Activated naive CD4-positive, alpha-beta T cell treated with anti-CD3 and anti-CD28 coated beads, Interleukin-2, amount 10 ng/mL, durations not matched to agents 7 days and 5 days (primary cell): ENCODE measurements at places on chromosomes 5 and 9.

- H3K27me3 ChIP-seq, result peaks cover 16% of the 10 kb centered on the region
- no peak for DNase-seq
- H3K4me3 ChIP-seq, result no peak overlapping the region
- no peak overlapping the region for H3K27ac ChIP-seq
These were observed 16.3 kb upstream of the PPP2CA start for GRCh38 chr5:134242146-134242545.

GRCh38 chr5:160697281-160697680 is 154.7 kb downstream of the ATP10B start:
- H3K27me3 ChIP-seq, result peaks cover 8% of the 10 kb centered on the region
- no peak overlapping the region for H3K4me3 ChIP-seq
- no peak overlapping the region for H3K27ac ChIP-seq
- DNase-seq, result no peak

- H3K27me3 ChIP-seq, result no peaks in the 10 kb centered on the region
- no peak overlapping the region for H3K27ac ChIP-seq
- H3K4me3 ChIP-seq, result no peak overlapping the region
These were observed 18.0 kb upstream of the DUSP1 start for GRCh38 chr5:172788771-172789686.

GRCh38 chr5:30764704-30765103 is 428.8 kb upstream of the CDH6 start:
- no peak overlapping the region for H3K27ac ChIP-seq
- H3K36me3 ChIP-seq, result no peaks in the 10 kb centered on the region
- H3K4me1 ChIP-seq, result no peaks in the 10 kb centered on the region
- no peaks in the 10 kb centered on the region for H3K27me3 ChIP-seq
- no peak for DNase-seq

DNA sequence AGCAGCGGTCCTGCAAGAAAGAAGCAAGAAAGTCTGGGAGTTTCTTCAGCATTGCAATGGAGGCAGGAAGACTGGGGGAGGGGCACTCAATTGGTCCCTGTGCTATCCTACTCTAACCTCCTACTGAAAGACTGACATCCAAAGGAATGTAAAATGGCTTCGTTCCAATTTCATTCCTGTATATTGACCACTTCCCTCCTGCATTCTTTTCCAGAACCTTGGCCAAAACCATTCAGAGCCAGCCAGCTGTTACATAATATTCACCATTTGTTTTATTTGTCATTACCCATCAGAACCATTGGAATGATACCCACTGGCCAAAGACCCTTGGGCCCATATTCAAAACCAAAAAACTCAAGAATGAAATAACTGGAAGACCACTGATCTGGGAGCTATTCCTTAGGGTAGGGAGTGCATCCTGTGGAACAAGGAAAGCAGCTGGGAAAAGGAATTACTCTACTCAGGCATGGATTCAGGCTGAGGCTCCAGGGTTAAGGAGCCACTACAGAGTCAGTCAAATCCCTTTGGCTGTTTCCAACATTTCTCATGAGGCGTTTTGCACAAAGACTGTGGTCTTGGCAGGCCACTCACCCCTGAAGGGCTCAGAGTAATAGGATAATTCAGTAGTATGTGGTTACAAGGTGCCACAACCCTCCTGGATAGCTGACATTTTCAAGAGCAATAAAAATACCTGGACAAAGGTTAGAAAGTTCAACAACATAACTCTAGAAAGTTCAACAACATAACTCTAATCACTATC is 148.7 kb upstream of the SLC1A3 start:
- H3K27me3 ChIP-seq, result peaks cover 4% of the 10 kb centered on the region
- no peak overlapping the region for H3K4me3 ChIP-seq
- DNase-seq, result no peak
- no peaks in the 10 kb centered on the region for H3K4me1 ChIP-seq
- H3K27ac ChIP-seq, result no peak overlapping the region
- H3K36me3 ChIP-seq, result no peaks in the 10 kb centered on the region

- peak; percentile 55 for DNase-seq
- H3K27me3 ChIP-seq, result no peaks in the 10 kb centered on the region
- H3K27ac ChIP-seq, result no peak overlapping the region
- peaks cover 18% of the 10 kb centered on the region for H3K4me1 ChIP-seq
These were observed 15.4 kb downstream of the LMAN2 start for GRCh38 chr5:177336112-177336511.

- H3K27me3 ChIP-seq, result no peaks in the 10 kb centered on the region
- H3K36me3 ChIP-seq, result peaks cover 3% of the 10 kb centered on the region
- peaks cover 29% of the 10 kb centered on the region for H3K4me1 ChIP-seq
- no peak for DNase-seq
These were observed 279.7 kb downstream of the EBF1 start for GRCh38 chr5:158819840-158820620.

- no peaks in the 10 kb centered on the region for H3K27me3 ChIP-seq
- peaks cover 11% of the 10 kb centered on the region for H3K36me3 ChIP-seq
- no peak for DNase-seq
- peaks cover 37% of the 10 kb centered on the region for H3K4me1 ChIP-seq
These were observed 15.3 kb downstream of the BICD2 start for GRCh38 chr9:92749071-92749933.
